ENCODE measurements at places on chromosomes 4 and X.

DNA sequence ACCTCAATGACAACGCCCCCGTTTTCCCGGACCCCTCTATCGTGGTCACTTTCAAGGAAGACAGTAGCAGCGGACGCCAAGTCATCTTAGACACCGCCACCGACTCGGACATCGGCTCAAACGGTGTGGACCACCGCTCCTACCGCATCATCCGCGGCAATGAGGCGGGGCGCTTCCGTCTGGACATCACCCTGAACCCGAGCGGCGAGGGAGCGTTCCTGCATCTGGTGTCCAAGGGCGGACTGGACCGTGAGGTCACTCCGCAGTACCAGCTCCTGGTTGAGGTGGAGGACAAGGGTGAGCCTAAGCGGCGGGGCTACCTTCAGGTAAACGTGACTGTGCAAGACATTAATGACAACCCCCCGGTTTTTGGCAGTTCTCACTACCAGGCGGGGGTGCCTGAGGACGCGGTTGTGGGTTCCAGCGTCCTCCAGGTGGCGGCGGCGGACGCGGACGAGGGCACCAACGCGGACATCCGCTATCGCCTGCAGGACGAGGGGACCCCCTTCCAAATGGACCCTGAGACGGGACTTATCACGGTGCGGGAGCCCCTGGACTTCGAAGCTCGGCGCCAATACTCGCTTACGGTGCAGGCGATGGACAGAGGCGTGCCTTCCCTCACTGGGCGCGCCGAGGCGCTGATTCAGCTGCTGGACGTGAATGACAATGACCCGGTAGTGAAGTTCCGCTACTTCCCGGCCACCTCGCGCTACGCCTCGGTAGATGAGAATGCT is 2.2 kb downstream of the FAT4 start:
- DNase-seq = peak; percentile 66

- no peak for DNase-seq
Observed at GRCh38 chr4:105022811-105023667, 123.6 kb upstream of the TET2 start.

- DNase-seq = no peak
Observed at GRCh38 chr4:39023059-39023458, 9.2 kb downstream of the TMEM156 start.

GRCh38 chr4:105807496-105807895 is 87.8 kb upstream of the NPNT start:
- DNase-seq = no peak

DNA sequence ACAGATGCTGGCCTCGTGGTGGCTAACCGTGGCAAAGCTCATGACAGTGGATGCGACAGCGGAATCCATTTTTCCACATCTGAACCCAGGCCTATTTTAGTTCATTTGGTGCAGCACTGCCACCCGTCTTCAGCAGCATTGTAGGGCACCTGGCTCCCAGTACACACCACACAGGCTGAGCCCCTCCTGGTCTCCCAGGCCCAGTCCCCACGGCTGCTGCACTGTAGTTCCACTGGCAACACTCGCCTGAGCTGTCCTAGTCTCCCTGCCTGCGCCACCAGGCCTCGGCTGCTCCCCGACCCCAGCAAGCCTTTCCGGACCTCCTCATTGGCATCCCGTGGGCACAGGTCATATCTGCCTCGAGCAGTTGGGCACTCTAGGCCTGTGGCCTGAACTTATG is 76.2 kb downstream of the MTMR1 start:
- DNase-seq = no peak

DNA sequence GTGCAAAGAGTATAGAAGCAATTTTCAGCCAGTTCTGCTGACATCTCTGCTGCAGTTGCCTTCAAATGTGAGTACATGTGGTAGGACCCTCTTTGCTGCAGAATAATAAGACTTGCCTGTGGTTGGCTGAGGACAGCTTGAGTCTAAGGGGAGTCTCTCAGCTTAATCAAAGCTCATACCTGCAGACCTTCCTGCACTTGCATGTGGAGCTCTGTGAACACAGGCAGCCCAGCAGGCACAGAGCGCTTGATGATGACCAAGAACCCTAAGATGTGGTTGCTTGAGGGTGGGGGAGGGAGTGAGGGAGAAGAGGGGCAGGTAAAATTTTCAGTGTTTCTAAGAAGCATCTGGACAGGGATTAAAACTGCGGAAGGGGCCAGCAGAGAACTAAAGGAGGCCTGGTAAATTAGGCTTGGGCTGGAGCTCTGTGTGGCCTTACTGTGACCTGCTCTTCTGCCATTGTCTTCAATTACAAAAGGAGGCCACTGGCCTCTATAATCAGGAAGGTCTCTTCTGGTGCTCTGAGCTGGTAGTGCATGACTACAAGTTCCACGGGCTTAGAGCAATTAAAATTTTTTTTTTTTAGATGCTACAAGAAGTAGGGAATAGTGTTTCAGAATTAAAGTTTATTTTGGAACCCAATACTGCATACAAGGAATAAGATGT is 59.9 kb upstream of the CHRNA9 start:
- DNase-seq = no peak

DNA sequence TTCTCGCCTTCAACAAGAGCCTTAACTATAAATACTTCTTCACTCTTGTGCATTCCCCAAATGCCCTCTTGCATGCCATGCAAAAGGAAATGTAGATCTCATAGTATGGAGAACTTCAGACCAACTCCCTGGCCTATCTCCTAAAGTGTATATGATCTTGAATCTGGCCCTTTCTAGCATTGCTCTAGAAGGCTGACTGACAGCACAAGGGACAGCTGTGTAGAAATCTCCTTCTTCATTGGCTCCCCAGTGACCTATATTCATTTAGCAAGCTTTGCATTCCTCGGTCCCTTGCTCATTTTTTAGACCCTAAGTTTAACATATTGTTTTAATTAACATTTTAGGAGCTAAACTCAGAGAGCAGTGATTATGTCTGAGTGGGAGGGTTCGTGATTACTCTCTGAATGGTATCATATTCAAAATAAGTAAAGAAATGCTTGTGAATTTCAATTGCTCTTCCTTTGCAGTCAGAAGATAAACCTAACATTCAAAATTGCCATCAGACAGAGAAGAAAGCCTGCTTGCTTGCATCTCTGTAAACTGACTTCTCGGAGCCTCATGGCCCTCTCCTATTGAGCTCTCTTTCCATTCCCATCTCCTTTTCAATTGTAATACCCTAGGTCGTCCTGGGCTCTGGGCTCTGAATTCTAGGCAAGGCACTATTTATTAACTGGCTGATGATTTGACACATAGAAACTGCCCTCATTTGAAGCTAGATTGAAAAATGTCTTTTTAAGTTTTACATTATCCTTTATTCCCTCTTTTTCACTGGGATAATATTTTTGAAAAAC is 120.3 kb upstream of the PRKG2 start:
- no peak for DNase-seq

GRCh38 chr4:168622600-168622999 is 125.7 kb downstream of the PALLD start:
- DNase-seq = no peak

GRCh38 chrX:102515975-102516941 is at the start of gene TMSB15A:
TMSB15A (minus strand) TSS chrX:102516739.
- peak; percentile 86 for DNase-seq

GRCh38 chr4:155667222-155667567 is 547 bp downstream of the GUCY1A1 start:
- DNase-seq = no peak

DNA sequence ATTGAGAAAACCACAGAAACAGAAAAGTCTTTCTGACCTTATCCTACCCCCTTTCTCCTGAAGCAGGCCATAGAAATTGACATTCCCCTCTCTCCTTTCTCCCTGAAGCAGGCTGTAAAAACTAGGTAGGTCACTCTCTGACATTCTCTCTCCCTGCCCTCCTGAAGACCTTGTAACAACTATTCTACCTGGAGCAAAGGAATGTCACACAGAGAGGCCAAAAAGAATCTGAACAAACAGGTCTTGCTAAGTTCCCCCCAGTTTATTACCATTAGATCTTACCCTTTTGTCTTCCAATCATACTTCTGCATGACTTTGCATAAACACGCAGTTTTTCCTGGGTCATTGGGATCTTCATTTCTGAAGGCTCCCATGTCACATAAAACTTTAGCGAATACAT is 198.3 kb upstream of the GYPA start:
- peak; percentile 56 for DNase-seq
